CD8-positive, alpha-beta T cell (primary cell): ENCODE measurements at places on chromosomes 5 and 9.

DNA sequence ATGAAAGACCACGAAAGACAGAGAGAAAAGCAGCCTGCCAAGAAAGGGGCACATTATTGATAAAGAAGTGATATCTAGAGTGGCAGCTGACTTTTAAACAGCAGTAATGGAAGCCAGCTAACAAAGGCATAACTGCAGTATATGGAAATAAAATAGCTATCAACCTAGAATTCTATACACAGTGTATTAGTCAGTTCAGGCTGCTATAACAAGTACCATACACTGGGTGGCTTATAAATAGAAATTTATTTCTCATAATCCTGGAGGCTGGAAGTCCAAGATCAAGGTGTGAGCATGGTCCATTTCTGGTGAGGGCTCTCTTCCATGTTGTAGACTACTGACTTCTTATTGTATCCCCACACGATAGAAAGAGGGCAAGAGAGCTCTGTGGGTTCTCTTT, 109.8 kb downstream of the DEPDC1B start:
- no peak for DNase-seq

DNA sequence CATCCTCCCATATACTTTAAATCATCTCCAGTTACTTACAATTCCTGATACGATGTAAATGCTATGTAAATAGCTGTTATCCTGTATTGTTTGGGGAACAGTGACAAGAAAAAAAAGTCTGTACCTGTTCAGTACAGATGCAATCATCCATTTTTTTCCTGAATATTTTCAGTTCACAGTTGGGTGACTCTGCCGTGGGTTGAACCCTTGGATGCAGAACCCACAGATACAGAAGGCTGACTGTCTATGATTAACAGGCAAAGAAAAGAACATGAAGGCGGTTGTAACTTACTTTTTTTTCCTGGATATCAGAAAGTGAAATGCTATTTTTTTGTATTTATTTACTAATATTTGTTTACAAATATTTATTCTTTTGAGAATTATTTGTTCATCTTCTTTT, 33.2 kb downstream of the DAP start:
- DNase-seq: no peak

GRCh38 chr5:178590141-178590923, at the start of gene COL23A1:
Gene COL23A1 (minus strand): TSS chr5:178590393.
- DNase-seq: peak; percentile 66

DNA sequence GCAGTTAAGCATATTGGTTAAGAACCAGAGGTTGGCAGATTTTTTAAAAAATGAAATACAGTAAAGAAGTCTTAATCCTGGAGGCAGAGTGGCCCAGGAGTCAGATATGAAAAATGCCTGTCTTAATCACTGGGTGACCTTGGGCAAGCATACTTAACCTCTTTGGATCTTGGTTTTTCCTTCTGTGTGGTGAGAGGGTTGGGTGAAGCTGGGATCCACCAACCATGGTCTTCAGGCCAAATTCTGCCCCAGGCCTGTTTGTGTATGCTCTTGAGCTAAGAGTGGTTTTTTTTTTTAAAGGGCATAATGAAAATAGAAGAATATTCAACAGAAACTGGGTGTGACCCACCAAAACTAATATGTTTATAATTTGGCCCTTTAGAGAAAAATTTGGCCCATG, 20.0 kb upstream of the TEX48 start:
- no peak for DNase-seq
